ENCODE measurements at places on chromosomes 5 and 9.

DNA sequence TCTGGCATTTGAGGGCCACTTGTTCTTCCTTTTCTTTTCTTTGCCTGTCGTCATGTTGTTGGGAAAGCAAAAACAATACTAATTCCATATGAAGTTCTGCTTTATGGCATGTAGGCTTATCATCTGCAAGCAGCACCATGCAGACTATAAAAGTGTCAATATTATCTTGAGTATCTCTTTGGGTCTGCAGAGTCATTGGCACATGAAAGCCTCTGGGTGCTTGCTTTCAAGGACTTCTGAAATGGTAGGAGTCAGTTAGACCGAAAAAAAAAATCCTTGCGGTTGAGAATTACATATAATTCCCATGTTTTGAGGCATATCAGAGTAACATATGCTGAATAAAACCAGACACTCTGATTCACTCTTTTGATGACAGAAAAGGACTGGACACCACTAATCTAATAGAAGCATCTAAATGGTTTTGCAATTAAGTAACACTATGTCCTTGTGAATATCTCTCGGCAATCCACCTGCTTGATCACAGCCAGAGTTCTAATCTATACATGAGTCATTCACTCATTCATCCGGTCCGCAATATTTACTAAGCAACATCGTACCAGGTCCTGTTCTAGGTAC is 44.4 kb downstream of the GNAQ start:
- DNase-seq = no peak

GRCh38 chr9:77454663-77455062 is 193.5 kb downstream of the GNA14 start:
- no peak for DNase-seq

DNA sequence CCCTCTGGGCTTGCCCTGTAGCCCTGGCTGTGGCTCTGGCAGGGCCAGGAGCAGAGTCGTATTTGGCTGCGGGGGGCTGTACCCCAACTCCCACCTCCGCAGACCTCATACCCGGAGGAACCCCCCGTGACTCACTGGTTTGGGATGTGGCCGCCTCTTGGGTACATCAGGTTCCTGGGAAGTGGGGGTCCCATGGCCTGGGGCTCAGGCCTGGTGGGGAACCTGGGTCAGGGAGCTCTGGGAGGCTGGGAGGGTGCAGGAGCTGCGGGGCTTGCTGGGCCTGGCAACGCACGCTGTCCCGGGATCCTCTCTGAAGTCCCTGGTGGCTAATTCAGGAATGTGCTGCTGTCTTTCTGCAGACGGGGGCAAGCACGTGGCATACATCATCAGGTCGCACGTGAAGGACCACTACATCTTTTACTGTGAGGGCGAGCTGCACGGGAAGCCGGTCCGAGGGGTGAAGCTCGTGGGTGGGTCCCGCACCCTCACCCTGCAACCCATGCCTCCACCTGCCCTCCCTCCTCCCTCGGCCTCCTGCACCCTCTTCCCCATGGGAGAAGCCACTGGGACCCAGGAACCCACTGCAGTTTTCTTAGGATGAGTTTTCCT is 2.4 kb downstream of the LCN1 start:
- no peak for DNase-seq

- no peak for DNase-seq
Measured at GRCh38 chr5:105993027-105993426, 1677.7 kb downstream of the EFNA5 start.

GRCh38 chr5:149496166-149496565 is 55.1 kb downstream of the CSNK1A1 start:
- DNase-seq = no peak

GRCh38 chr9:134965851-134966250 is 48.1 kb upstream of the FCN1 start:
- no peak for DNase-seq

DNA sequence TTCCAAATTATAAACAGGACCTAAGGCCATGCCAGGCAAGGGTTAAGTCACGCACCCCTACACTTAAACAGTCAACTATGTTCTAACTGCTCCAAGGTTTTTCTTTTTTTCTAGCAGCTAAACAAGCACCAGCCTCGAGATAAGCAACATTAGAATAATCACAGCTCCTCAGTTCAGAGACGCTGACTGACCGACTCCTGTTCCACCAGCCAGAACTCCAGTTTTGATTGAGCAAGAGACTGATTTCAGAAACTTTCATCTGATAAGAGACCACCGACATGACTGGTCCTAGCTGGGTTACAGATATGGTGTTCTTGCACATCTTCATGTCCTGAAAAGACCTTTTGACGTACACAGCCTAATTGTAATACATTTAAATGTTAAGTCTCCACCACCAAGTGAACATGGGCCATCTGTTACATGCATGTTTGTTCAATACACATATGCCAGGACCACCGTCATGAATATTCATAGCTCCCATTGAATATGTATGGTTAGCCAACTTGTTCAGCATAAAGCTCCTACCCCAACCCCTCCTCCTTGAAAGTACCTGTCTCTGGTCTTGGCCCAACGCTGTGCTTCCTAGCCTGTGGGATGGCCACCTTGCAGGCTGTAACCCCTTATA is 23.7 kb upstream of the OTULINL start:
- no peak for DNase-seq

DNA sequence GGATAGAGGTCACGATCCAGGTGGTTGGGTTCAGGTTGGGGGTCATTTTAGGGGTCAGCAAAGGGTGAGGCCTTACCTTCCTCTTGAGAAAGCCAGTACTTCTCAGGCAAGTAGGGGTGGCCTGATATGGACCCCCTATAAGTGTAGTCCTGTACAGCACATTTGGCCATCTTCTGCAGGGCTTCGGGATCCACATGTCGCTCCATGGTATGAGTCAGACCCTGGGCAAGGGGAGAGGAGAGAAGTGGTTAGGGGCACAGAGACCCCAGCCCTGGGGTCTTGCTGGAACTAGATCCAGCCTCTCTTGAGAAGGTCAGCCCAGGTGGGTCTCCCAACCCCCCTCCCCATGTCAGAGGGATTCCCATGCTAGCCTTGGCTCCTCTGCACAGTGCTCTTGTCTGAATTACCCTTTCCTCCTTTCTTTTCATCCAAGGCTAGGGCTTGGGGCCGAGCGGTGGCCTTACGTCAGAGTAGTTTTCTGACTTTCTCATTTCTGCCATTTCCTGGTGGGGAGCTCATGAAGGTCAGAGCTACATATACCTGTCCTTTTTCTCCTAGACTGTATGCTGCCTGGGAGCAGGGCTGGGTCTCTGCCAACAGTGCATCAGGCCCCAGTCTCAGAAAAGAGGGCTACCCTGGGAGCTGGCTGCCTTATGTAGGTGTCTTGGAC is 9.0 kb upstream of the MYORG start:
- DNase-seq = no peak

GRCh38 chr9:127197861-127198430 is 66.6 kb upstream of the GARNL3 start:
- DNase-seq = no peak

- DNase-seq = no peak
Measured at GRCh38 chr5:118325931-118326330, 662.4 kb downstream of the DTWD2 start.

DNA sequence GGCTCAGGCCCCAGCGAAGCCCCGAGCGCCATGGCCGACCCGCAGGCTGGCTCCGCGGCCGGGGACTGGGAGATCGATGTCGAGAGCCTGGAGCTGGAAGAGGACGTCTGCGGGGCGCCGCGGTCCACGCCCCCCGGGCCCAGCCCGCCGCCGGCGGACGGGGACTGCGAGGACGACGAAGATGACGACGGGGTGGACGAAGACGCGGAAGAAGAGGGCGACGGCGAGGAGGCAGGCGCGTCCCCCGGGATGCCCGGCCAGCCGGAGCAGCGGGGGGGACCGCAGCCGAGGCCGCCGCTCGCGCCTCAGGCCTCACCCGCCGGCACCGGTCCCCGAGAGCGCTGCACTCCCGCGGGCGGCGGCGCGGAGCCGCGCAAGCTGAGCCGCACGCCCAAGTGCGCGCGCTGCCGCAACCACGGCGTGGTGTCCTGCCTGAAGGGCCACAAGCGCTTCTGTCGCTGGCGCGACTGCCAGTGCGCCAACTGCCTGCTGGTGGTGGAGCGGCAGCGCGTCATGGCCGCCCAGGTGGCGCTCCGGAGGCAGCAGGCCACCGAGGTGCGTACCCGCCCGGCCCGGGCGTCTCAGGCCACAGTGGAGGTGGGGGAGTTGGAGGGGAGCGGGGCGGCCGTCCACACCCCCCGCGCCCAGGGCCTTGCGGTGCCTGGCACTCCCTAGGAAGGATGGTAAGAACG is 1.6 kb downstream of the DMRT2 start:
- DNase-seq = no peak

DNA sequence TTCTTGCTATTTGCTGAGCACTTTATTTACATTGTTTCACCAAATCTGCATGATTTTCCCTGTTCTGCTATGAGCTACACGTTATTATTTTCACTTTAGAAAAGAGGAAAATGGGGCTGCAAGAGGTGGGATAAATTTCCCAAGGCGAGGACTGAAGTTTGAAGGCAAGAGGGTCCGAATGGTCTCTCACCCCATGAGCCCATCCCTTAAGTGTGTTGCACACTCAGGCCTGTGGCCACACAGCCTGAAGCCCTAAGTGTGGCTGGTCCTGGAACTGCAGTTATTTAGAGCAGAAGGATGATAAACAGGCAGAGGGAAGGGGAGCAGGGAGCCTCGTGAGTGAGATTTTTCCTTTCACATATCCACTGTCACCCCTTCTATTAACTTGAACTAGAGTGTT is 7.8 kb downstream of the PDE8B start:
- DNase-seq = no peak

DNA sequence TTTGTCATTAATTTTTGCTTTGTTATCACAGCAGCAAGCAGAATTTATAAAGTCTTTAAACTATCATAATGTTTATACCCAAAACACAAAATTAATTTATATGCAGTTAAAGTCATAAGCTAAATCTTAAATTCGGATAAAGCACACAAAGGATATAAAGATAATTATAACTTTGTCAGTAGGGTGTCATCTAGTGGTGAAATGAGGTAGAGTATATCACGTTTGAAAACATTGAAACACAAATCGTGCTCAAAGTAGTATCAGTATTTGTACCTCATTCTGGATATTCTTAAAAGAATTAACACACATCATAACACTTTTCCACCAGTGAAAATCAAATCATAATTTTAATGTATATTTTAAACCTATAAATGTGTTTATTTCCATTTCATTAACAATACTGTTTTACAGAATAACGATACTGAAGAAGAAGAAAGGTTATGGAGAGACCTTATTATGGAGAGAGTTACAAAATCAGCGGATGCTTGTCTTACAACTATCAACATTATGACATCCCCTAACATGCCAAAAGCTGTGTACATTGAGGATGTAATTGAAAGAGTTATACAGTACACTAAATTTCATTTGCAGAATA is 129.5 kb downstream of the NIPBL start:
- no peak for DNase-seq

DNA sequence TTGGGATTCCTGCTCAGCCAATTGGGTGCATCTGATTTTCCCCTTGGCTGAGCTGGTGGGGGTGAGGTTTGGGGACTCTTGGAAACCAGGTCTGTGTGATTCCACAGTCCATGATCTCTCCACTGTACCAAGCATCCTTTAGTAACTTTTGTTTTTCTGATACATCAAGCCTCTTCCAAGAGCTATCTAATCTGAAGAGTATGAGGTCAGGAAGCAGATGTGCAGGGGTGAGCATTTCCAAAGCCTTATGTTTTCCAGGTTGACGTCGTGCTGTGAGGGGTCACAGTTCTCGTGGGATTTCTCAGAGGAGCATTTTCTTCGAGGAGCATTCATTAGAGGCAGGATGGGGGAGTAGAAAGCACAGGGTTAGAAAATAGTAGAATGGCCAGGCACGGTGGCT is 95.3 kb downstream of the KLF4 start:
- no peak for DNase-seq

DNA sequence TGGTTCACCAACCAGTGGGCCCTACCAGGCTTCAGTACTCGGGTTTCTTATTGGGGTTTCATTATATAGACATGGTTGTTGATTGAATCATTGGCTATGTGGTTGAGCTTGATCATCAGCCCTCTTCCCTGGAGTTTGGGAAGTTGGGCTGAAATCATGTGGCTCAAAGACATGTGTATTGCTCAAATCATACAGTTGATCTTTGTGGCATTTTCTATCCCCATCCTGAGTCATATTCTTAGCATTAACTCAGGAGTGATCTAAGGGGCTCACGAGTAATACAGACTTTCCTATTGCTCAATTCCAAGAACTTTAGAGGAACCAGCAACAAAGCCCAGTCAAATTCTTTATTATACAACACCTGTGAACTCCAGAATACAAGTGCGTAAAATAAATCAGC is 66.2 kb downstream of the SMC5 start:
- DNase-seq = no peak

DNA sequence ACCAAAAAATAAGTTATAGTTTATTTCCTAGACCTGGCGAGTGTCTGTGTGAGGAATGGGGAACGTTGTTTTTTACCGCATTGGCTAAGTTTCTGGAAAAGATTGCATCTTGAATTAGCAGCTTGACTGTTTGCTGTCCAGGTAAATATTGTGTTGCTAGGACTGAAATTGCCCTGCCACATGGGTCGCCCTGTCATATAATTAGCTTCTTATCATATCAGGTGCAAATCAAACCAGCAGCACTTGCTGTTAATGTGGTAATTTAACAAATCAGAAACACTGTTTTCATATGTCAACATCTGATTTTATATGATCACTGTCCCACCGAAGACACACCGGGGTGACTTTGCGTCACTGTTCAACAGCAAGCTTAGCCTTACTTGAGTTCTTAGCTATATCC is 63.7 kb upstream of the ZNF622 start:
- DNase-seq = no peak

DNA sequence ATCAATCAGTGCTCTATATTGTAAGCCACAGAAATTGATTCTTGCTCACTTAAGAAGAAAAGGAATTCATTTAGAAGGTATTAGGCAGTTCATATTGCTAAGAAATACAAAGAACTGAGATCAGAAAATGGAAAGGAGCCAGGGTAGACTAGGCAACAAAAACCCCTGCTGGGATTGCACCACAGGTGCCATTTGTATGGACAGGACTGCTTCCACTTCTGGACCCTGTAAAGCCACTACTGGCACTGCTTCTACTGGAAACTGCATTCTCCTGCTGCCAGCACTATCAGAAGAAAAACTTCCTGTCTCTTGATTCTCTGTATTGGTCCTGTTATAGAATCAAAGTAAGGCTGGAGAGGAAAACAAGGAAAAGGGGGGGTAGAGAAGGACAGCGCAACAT is 45.9 kb downstream of the CERT1 start:
- DNase-seq = no peak

DNA sequence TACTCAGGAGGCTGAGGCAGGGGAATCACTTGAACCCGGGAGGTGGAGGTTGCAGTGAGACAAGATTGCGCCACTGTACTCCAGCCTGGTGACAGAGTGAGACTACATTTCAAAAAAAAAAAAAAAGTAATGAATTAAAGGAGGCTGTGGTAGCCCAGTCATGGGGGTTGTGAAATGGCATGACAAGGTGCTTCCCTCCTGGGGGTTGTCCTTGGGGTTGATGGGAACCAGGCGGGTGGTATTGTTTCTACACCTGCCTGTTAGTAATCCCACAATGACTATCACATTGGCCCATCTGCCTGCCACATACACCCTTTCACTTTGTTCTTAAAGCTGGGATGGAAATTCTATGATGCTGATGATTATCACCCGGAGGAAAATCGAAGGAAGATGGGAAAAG is 5.6 kb downstream of the IDNK start:
- DNase-seq = no peak
